ENCODE measurements at places on chromosomes 7 and 10.

- H3K27ac ChIP-seq = no peak overlapping the region
- H3K4me1 ChIP-seq = peaks cover 29% of the 10 kb centered on the region
- peaks cover 9% of the 10 kb centered on the region for H3K27me3 ChIP-seq
Observed at GRCh38 chr7:130272381-130273080, 5.9 kb downstream of the CPA2 start.

GRCh38 chr7:156582591-156583123 is 57.9 kb upstream of the RNF32 start:
- no peak overlapping the region for H3K4me3 ChIP-seq
- no peaks in the 10 kb centered on the region for H3K36me3 ChIP-seq
- DNase-seq = no peak
- H3K27ac ChIP-seq = no peak overlapping the region
- H3K4me1 ChIP-seq = no peaks in the 10 kb centered on the region
- H3K27me3 ChIP-seq = peaks cover 2% of the 10 kb centered on the region

DNA sequence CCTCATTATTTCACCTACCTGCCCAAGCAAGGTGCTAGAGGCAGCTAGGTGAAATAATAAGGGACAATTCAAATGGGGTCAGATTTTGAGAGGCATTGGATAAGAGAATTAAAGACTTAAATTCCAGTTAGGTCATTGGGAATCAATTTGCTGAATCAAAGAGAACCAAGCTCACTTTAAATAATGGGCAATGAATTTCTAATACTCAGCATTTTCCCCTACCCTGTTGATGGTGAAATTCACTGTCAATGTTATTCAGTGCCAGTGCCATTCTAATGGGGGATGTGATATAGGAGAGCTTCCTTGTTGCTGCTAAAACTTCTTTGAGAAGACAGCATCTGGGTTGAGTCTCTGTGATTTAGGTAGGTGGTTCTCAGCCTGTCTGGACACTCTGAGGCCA is 509.3 kb downstream of the PHTF2 start:
- H3K36me3 ChIP-seq = no peaks in the 10 kb centered on the region
- DNase-seq = no peak
- H3K4me3 ChIP-seq = no peak overlapping the region
- no peaks in the 10 kb centered on the region for H3K4me1 ChIP-seq
- H3K27me3 ChIP-seq = no peaks in the 10 kb centered on the region

DNA sequence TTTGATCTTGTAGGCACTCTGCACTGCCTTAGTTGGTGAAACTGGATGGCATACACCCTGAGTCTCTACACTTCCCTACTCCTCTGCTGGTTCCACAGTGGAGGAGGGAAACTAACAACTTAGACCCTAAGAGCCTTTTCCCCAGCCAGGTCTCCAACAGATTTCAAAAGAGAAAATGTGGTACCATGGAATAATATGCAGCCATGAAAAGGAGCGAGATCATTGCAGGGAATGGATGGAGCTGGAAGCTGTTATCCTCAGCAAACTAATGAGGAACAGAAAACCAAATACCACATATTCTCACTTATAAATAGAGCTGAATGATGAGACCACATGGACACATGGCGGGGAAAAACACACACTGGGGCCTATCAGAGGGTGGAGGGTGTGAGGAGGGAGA is 36.3 kb upstream of the CCDC3 start:
- H3K27me3 ChIP-seq = peaks cover 3% of the 10 kb centered on the region
- no peak overlapping the region for H3K4me3 ChIP-seq
- H3K4me1 ChIP-seq = no peaks in the 10 kb centered on the region
- DNase-seq = no peak
- no peak overlapping the region for H3K27ac ChIP-seq

- no peak overlapping the region for H3K4me3 ChIP-seq
- no peak overlapping the region for H3K27ac ChIP-seq
- no peaks in the 10 kb centered on the region for H3K4me1 ChIP-seq
- H3K36me3 ChIP-seq = no peaks in the 10 kb centered on the region
- H3K27me3 ChIP-seq = no peaks in the 10 kb centered on the region
Observed at GRCh38 chr7:48312151-48312550, 140.9 kb downstream of the ABCA13 start.
